ENCODE measurements at places on chromosomes 3 and 15.

DNA sequence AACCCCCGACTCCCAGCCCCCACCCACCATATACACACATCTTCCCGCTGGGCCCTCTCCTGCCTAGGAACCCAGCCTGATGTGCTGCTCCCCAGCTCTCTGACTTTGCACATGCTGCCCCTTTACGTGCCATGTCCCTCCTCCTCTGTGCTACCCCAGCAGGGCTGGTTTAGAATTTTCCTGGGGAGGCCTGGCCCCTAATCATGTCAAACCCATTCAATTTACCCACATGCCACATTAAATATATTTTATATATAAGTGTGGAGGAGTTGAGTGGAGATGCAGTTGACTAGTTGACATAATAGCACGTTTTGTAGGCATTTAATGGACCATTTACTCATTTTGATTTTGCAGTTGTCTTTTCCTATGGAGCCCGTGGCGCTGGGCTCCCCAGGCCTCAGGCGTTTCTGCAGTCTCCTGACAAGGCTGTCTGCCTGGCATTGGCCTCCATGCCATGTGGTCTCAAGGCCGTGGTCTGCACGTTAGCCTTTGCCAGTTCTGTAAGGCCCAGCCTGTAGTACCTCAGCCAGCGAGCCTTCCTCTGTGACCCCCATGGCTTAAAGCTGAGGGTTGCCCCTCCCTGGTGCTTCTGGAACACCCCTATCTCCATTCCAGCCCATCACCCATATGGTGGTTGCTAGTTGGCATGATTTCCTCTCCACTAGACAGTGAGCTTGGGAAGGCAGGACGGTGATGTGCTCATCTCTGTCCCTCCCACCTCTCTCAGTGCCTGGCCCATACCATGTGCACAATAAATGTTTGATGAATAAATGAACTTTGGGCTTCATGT lies 155.8 kb downstream of the TLE3 start:
- no peak for DNase-seq

DNA sequence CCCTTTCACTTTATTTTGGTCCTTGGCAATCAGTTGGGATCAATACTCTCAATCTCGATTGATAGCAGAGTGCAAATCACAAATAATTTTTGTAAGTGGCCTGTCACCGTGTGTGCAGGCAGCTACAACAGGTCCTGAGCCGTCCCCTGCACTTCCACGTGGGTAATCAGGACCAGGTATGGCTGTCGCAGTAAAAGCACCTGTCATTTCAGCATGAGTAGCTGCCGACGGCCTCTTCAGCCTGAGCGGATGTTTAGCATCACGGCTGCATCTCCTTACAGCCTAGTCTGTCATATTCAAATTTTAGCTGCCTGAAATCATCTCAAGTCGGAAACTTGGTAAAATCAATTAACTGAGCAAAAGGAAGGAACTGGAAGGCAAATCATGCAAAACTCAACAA lies 53.0 kb upstream of the FOXP1 start:
- DNase-seq: no peak

GRCh38 chr15:79051029-79051428 lies 39.6 kb downstream of the RASGRF1 start:
- no peak for DNase-seq

DNA sequence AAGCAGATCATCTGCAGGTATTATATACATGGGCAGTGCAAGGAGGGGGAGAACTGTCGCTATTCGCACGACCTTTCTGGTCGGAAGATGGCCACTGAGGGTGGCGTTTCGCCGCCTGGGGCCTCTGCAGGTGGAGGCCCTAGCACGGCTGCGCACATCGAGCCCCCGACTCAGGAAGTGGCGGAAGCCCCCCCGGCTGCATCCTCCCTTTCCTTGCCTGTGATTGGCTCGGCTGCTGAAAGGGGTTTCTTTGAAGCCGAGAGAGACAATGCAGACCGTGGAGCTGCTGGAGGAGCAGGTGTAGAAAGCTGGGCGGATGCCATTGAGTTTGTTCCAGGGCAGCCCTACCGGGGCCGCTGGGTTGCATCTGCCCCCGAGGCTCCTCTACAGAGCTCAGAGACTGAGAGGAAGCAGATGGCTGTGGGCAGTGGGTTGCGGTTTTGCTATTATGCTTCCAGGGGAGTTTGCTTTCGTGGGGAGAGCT lies 639 bp downstream of the MKRN3 start:
- DNase-seq: peak; percentile 5

DNA sequence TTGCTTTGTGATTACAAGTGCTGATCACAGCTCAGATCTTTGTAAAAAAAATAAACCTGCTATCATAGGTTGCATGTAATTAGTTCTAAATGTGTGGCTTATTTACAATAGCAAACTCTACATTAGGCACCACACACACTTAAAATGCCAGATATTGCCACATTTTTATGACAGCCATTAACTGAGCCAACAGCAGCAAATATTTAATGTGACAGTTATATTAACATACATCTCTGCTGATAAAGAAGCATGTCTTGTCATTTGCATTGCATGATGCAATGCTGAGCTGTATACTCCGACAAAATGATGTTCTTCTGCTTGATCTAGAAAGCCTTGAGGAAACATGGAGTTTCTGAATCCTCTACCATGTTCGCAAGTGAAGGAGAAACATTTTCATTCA lies 273.6 kb upstream of the VEPH1 start:
- DNase-seq: no peak

GRCh38 chr15:59473226-59473625 lies 35.2 kb downstream of the FAM81A start:
- no peak for DNase-seq

DNA sequence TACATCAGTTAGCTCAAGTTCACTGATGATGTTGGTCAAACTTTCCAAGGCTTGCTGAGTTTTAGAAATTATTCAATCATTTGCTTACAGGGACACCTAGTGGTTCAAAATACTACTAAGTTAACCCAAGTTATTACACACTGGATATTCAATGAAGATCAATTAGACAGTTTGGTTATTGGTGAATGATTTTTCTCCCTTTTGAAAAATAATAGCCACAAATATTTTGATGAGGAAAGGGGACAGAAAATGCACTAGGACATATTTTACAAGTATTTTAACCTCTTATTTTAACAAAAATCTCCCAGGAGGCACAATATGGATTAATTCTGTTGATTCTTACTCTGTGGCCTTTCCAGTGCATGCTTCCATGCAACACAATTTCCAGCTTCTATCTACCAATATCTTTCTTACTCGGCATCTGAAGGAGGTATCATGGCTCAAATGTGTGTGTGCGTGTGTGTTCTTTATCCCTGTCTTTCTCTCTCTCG lies 20.1 kb upstream of the GOLGA6L2 start:
- DNase-seq: no peak

GRCh38 chr3:194129581-194130133 lies 6.3 kb upstream of the HES1 start:
- DNase-seq: no peak

DNA sequence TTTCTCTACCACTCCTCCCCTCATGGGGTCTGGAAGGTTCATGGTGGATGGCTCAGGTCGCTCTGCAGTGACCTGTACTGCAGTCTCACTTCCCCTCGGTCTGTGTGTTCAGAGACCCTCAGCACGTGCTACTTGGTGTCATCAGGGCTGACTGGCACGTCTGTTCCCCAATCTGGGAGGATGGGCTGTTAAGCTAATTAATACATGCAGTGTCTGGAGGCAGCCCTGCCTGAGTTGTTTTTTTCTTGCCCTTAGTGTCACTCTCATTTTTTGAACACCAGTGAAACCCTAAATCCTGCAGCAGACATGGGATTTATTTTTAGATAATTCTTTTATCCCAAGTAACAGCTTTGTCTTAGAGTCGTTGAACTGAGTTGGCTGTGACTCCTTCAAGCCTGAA lies 64.6 kb downstream of the ARNT2 start:
- DNase-seq: no peak

- peak; percentile 85 for DNase-seq
Measured at GRCh38 chr15:69760890-69761568, 308.4 kb downstream of the RPLP1 start.

GRCh38 chr15:60633426-60633968 lies 154.6 kb upstream of the ICE2 start:
- DNase-seq: no peak

DNA sequence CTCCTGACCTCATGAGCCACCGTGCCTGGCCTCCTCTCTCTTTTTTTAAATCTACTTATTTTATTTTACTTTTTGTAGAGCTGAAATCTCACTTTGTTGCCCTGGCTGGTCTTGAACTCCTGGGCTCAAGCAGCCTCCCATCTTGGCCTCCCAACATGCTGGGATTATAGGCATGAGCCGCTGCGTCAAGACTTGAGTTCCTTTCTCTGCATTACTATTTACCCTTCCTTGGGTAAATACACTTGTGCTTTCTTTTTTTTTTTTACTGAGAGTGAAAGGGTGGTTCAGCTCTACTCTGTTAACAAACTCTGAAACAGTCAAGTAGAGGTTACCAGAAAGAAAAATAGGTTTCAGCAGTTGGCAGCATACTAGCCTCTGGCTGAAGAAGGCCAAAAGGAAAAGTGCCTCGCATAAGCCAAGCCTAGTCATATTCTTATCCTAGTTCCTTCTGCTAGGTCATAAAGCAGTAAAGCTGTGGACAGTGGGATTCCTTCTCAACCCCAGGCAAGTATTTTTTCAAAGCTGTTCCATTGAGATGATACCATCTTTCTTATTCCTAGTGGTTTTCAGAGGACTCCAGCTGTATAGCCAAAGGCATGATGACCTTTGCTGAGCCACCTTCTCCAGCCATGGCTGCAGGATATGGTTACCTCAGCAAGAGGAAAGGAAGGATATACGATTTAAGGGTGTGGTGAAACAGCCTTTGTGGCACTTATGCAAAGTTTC lies 135.1 kb downstream of the RBPMS2 start:
- DNase-seq: no peak

GRCh38 chr3:196686436-196686835 lies 25.6 kb downstream of the CEP19 start:
- no peak for DNase-seq

DNA sequence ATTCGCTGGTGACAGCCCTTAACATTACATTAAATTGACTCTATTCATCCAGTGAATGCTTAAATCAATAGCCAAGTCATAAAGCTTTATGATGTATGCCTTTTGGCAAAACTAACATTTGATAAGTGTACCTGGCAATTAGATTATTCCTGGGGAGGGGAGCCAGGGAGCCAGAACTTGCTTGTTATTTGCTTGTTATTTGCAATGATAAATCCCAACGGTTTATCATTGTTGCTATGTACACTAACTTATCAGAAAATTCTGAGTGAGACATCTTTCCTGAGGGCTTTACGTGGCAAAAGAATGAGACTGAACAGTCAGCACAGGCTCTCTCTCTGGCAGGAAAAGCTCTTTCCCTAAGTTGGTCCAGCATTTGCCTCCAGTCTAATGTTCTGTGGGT lies 35.8 kb upstream of the FBN1 start:
- DNase-seq: no peak

GRCh38 chr15:80350941-80351610 lies 53.1 kb upstream of the ARNT2 start:
- no peak for DNase-seq

GRCh38 chr3:78993375-78993774 lies 774.4 kb downstream of the ROBO1 start:
- DNase-seq: no peak

DNA sequence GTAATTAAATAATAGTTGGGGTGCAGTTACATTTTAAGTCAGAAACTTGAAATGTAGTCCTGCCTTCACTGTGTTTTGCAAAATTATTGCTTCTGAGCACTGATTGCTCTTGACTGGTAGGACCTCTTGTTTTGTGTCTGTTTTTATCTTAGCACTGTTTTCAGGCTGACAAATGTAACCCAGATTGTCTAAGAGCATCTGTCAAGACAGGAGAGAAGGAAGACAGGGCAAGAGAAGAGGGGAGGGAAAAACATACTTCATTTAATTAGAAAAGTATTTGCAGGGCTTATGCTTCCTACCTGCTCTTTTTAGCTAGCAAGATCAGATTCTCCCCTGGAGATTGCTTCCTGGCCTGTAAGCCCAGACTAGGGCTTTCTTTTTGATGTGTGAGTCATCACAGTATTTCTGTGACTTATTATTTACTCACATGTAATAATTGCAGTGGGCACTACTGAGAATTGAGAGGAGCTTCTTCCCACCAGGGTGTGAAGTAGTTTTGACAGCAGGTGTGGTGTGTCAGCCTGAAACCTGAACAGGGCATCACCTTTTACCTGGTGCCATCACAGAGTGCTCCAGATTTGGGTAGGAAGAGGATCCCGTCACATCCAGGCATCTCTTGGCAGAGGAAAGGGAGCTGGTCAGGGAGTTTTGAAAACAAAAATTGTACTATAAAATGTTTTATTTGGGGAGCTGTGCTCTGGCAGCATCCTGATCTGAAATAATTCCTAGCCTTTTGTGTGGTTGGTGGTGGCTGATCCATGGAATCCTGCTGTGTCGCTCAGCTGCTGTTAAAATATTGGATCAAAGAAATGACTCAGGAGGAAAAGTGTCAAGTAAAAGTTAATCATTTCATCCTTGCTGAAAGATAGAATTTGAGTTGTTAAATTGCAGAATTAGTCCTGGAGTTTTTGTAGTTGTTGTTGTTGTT lies 98.2 kb downstream of the TMEM108 start:
- no peak for DNase-seq

DNA sequence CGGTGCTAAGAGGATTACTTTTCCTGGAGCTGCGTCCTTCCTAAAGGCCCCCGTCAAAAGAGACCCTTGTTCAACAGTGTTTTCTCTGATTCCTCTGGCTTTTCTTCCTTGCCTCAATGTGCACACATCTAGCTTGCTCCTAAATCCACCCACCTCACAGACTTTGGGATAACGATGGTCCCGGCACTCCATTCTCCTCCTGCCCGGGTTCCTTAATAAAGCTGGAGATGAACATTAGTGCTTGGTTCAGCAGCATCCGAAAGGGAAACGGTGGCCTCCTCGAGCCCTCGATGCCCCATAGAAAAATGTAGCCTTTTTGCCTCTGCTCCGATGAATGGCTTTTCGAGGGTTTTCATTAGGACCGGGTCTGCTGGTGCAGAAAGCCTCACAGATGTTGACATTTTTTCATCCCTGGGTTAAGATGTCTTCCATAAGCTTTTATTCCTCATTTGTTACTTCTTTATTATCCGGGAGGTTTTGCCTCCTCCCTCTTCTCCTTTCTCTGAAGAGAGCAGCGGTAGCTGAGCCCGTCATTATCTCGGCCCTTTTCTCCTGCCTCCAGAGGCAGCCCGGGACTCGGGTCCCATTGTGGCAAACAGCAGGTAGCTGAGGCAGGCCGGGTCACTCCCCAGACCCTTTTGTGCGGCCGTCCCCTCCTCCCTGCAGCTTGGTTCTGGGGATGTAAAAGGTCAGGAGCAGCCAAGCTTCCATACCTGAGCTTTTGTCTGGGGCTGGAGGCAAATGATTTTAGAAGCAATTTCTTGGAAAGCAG lies 64.6 kb downstream of the CPN2 start:
- no peak for DNase-seq

All from activated naive CD4-positive, alpha-beta T cell treated with Interleukin-2 at 50 U/mL for 16 hours (primary cell).